ENCODE measurements at places on chromosomes 4 and X.

DNA sequence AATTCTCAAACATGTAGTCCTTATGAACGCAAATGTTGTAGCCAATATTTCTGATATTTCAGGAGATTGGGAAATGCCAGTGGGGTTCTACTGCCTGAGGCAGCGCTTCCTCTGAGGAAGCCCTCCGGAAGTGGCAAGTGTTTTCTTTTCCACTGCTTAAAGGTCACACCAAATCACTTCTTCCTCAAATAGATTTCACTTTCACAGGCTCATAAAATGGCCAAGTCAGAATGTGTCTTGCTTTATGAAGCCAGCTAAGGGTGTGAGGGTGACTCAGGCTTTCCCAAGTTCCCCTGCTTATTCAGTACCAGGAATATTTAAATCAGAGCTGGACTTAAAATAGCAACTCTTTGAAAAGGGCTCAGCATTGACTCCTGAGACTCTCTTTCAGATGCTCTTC, 514.2 kb upstream of the DIPK2B start:
- DNase-seq, result peak; percentile 56

GRCh38 chr4:20735931-20736330, 35.7 kb downstream of the PACRGL start:
- no peak for DNase-seq

- DNase-seq, result no peak
These were observed 68.7 kb downstream of the ADRA2C start for GRCh38 chr4:3834663-3835521.

DNA sequence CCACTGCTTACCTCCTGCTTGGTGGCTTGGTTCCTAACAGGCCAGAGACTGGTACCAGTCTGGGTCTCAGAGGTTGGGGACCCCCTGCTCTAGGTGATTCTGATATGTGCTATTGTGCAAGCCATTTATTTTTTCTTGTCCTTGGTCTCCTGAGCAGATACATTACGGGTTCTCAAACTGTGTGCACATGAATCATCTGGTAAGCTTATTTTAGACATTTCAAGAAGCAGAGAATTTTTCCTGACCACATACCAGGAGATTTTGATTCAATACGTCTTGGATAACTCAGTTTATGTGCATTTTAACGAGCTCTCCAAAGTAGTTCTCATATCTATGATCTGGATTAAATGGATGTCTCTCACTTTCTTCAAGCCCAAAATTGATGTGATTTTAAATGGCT, 77.2 kb downstream of the FHIP1A start:
- no peak for DNase-seq

DNA sequence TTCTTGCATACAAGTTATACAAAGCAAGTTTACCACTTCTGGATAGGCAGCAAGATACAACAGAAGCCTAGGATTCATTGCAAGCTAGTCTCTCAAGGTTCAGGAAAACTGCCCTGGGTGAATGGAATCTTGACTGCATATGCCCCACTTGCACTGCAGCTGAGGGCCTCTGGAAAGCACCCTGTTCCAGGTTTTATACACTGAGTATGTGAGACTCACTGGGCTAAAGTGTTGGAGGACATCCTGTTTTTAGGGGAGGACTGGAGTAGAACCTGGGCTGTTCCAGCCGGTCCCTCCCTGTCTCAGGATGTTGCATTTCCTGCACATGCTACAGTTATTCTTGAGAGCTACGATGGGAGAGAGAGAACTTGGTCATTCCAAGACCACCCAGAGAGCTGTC, 168.5 kb upstream of the NUDT6 start:
- no peak for DNase-seq

- DNase-seq, result no peak
These were observed 19.4 kb downstream of the LYAR start for GRCh38 chr4:4270529-4270928.

GRCh38 chr4:178423366-178423765, 981.1 kb upstream of the AGA start:
- DNase-seq, result no peak

GRCh38 chr4:87375719-87376291, 15.2 kb downstream of the HSD17B11 start:
- peak; percentile 33 for DNase-seq

DNA sequence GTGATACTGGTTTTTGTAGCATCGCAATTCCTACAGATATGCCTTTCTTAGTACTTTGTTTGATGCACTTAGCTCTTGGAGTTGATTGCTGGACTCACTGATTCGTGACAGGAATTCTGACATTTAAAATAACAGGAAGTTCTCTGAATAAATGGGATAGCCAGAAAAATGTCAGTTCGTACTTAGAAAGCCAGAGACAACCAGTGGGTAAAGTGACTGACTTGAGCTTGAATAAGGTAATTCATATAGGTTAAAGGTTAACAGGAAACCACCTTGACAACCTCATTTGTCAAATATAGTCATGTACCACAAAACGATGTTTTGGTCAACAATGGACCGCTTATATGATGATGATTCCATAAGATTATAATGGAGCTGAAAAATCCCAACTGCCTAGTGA, 181.4 kb downstream of the RPA4 start:
- DNase-seq, result no peak

- no peak for DNase-seq
These were observed 94.5 kb upstream of the RASGEF1B start for GRCh38 chr4:81566161-81566591.

GRCh38 chr4:177802661-177803060, 360.4 kb upstream of the AGA start:
- DNase-seq, result no peak

DNA sequence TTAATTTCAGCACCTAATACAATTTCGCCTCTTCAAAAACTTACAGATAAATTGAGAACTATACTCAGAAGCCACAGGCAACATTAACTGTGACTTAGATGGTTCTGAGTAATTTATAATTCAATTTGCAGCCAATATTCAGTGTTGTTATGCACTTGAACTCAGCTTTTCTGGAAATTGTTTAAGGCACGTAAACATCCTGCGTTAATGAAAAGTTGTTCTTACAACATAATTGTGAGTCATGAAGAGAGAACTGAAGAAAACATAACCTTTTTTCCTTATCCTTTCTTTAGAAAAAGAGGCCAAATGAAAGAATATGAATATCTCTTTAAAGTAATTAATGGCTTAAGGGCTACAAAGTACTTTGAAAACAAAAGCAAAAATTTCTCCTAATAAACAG, 16.6 kb upstream of the H2AZ1 start:
- DNase-seq, result no peak

- no peak for DNase-seq
These were observed 15.3 kb downstream of the TMEM131L start for GRCh38 chr4:153481478-153481877.

GRCh38 chrX:118615141-118615540, 112.3 kb upstream of the IL13RA1 start:
- DNase-seq, result no peak

- DNase-seq, result no peak
These were observed 82.1 kb downstream of the BCOR start for GRCh38 chrX:40015693-40016092.

DNA sequence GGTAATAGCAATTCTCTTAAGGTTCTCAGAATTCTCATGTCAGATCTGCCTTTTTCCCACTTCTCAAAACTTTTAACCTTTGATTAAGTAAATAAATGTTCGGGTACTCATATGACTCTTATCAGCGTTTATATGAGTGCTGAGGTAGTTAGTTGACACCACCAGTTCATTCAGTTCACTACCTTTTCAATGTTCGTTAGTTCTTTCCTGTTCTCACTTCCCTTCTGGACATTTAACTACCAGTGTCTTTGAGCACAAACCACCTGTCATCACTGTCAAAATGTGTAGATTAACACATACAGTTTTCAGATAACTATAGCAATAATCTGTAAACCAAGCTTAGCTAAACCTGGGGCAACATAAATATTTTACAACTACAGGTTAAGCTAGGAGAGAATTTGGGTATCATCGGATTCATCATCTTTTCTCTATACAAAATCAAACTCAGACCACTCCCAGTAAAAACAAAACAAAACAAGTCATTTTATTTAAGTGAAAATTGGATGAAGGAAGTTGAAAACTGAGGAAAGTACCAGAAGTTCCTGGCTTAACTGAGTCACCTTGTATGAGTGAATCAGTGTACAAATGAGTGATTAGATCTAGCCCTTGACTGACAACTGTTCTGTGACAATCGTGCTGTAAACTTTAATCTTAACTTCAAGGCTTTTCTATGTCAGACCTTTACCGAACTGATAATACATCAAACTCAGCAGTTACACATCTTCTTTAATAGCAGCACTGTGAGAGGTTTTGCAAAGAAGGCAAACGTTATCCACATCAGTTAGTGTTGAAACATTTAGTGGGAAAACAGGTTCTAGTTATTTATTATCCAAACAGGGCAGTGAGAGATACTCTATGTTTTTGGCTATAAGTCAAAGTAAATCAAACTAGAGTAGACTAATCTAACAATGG, 41.9 kb downstream of the ARHGEF38 start:
- peak; percentile 40 for DNase-seq
